ENCODE measurements at places on chromosomes 7 and 10. TPM values are rescaled to one million over a fixed set of nuclear protein-coding genes. Genes with fewer than 3 reads are reported as not detected.
A peak's percentile ranks its signal among the peaks of the same experiment; 100 is the strongest.

DNA sequence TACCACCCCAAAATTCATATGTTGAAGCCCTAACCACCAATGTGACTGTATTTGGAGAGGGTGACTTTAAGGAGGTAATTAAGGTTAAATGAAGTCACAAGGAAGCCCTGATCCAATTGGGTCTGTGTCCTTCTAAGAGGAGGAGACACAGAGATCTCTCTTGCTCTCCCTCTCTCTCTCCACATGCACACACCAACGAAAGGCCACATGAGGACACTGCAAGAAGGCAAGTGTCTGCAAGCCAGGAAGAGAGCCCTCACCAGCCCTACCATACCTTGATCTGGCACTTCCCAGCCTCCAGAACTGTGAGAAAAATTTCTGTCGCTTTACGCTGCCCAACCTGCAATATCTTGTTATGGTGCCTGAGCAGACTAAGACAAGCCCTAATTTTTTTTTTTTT is 56.0 kb upstream of the NEBL start:
- no peak for DNase-seq
- H3K4me3 ChIP-seq = no peak overlapping the region
- no peaks in the 10 kb centered on the region for H3K27me3 ChIP-seq
- H3K4me1 ChIP-seq = no peaks in the 10 kb centered on the region
- no peaks in the 10 kb centered on the region for H3K36me3 ChIP-seq

DNA sequence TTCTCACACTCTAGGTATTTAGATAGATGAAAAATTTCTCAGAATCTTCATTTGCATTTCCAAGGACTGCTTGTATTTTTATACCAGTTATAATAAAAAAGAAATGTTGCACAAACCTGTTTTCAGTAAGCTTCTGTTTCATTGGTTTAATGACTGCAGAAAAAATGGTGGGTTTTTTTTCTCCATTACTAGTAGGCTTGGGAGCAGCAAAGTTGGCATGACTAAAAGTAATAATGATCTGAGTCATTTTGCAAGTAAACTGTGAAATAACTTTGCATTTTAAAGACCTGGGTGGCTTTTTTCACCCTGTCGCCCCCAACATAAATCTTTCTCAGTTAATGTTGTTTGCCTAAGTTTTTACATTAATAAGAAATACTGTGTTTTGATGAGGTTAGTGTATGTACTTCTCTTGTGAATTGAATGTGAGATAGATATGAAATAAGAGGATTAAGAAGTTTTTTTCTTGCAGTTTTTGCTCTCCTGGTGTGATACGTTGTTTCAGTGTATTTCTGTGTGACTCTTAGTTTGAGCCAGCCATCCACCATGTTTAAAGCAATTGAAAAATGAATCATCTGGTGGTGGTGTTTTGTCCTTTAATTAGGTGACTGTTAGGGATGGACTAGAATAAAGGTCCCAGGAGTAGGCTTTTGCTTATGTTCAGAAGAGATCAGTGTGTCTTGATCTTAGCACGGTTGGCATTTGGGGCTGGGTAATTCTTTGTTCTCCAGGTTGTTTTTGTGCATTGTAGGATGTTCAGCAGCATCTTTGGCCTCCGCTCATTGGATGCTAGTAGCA is 1.8 kb downstream of the GNAI1 start:
- no peak for DNase-seq
- peaks cover 9% of the 10 kb centered on the region for H3K4me1 ChIP-seq
- no peaks in the 10 kb centered on the region for H3K27me3 ChIP-seq
- H3K27ac ChIP-seq = peak overlapping the region; percentile 82
- no peaks in the 10 kb centered on the region for H3K36me3 ChIP-seq
- H3K4me3 ChIP-seq = peak overlapping the region; percentile 86

- no peak overlapping the region for H3K27ac ChIP-seq
- peaks cover 64% of the 10 kb centered on the region for H3K27me3 ChIP-seq
- H3K4me3 ChIP-seq = no peak overlapping the region
These were observed 3.2 kb downstream of the HHEX start for GRCh38 chr10:92692697-92693533.

DNA sequence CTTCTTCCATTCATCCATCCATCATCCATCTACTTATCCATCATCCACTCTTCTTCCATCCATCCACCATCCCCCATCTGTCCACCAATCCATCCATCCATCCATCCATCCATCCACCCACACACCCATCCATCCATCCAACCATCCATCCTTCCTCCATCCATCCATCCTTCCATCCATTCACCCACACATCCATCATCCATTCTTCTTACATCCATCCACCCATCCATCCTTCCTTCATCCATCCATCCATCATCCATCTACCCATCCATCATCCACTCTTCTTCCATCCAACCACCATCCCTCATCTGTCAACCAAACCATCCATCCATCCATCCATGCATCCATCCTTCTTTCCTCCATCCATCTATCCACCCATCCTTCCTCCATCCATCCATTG is 429.3 kb downstream of the DNAJB6 start:
- no peak overlapping the region for H3K27ac ChIP-seq
- no peak for DNase-seq
- H3K36me3 ChIP-seq = no peaks in the 10 kb centered on the region
- no peak overlapping the region for H3K4me3 ChIP-seq
- no peaks in the 10 kb centered on the region for H3K4me1 ChIP-seq

DNA sequence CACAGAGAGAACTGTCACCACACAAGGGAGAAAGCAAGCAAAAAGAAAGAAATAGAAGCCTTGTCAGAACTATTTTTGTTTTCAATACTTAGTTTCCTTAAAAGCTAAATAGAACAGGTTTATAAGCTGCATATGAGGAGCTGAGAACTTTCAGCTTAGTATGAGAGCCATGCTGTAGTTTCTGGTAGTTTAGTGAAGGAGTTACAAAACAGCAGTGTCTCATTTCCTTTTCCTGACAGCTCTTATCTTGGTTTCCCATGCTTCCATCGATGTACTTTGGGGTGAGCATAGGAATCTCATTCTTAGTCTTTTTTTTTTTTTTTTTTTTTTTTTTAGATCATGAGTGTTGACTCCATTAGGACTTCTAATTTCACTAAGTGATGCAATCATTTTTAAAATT is 8.6 kb upstream of the CHRM2 start:
- no peaks in the 10 kb centered on the region for H3K27me3 ChIP-seq
- no peak overlapping the region for H3K27ac ChIP-seq
- no peak for DNase-seq
- no peaks in the 10 kb centered on the region for H3K4me1 ChIP-seq
- no peaks in the 10 kb centered on the region for H3K36me3 ChIP-seq

Gene ITIH2
- total RNA-seq = 0.22 TPM

Gene GTF2IRD2
- 14.9 TPM for total RNA-seq

Gene KAZALD1
- total RNA-seq = 60.2 TPM

Gene IMMP2L
- total RNA-seq = 17.1 TPM

Gene VIM
- total RNA-seq = 2,331 TPM

All from muscle of leg (tissue), 16 donors.